ENCODE measurements at places on chromosomes 16 and 17.

DNA sequence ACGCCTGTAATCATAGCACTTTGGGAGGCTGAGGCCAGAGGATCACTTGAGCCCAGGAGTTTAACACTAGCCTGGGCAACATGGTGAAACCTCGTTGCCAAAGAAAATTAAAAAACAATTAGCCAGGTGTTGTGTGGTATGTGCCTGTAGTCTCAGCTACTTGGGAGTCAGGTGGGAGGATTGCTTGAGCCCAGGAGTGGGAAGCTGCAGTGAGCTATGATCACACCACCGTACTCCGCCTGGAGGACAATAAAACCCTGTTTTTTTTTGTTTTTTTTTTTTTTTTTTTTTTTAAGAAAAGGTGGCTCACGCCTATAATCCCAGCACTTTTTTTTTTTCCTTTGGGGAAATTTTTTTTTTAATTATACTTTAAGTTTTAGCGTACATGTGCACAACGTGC lies 26.1 kb downstream of the RAP1GAP2 start:
- DNase-seq = no peak

- no peak for DNase-seq
These were observed 631 bp downstream of the NLRC5 start for GRCh38 chr16:56989988-56990387.

- DNase-seq = no peak
These were observed 59.6 kb downstream of the TANGO6 start for GRCh38 chr16:68902969-68903345.

DNA sequence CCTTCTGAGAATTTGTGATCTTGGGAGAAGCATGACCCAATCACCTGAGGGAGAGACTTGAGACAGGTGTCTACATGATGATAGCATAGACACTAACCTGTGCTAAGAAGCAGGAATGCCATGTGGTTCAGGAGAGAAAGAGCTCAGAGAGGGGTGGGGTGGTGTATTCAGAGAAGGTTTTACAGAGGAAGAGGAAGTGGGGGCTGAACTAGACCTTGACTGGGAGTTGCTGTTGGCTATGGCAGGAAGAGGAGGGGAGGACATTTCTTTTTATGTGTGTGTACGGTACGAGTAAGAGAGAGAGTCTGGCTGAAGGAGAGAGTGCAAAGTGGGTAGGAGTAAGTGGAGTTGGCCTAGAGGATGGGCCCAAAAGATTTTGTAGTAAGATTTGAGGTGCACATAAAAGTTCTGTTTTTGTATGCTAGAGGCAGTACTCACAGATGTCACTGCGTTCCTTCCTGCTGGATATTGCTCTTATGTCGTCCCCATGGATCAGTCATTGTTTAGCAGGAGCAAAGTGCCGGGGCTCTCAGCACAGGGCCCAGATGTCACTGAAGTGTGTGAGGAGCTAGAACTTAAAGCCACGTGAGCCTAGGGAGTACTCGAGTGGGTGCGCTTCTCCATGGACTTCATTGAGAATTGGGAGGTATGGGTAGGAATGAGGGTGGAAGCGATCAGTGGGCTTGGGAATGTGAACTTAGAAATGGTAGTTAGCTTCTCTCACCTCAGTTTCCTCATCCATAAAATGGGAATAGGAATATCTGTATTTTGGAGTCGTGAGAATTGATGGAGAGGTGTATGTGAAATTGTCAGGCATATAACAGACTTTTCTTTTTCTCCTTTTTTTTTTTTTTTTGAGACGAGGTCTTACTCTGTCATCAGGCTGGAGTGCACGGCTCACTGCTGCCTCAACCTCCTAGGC lies 22.1 kb downstream of the SLC7A6 start:
- no peak for DNase-seq

DNA sequence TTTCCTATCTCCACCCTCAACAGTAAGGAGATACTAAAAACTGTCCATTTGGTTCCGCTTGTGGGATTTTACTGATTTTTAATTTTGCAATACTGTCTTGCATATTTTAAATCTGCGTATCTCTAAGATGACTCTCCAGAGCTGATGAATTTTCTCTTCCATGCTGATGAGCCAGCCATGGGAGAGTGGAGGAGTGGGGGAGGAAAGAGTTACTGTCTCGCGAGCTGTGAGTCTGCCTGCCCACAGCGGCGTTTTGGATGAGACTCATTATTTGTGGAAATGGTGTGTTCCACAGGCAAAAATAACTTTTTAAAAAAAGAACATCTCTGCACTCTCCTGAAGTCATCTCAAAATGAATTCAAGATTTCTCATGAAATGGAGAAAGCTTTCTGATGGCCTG lies 34.6 kb upstream of the MYOCD start:
- DNase-seq = no peak

DNA sequence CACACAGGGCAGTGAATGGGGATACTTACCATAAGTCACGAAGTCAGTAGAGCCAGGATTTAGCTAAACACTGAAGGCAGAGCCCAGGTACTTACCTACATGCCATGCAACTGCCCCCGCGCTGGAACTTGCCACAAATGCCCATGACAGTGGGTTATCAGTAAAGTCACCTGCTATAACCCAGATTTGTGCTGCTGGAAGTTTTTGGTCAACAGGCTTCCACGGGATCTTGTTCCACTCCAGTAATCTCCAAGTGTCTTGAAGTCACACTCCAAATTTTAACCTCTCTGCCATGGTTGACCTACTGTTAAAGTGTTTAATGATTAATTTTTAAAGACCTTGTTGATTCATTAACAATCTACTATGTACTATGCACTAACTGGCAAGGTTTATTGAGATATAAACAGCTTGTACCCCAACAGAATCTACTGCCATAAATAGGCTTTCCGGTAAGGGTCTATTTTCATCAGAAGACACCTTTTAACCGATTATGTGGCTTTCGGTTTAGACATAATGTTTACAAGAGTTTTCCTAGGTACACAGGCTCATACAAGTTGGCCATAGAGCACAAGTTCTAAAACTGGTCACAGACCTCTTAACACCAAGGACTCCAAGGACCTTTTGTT lies 6.3 kb upstream of the SLC5A11 start:
- no peak for DNase-seq

- no peak for DNase-seq
These were observed 15.5 kb downstream of the MSI2 start for GRCh38 chr17:57271821-57272220.

GRCh38 chr17:4064366-4064765 lies 78.5 kb downstream of the ZZEF1 start:
- no peak for DNase-seq

GRCh38 chr17:62657145-62657665 lies 29.7 kb downstream of the MRC2 start:
- DNase-seq = no peak

DNA sequence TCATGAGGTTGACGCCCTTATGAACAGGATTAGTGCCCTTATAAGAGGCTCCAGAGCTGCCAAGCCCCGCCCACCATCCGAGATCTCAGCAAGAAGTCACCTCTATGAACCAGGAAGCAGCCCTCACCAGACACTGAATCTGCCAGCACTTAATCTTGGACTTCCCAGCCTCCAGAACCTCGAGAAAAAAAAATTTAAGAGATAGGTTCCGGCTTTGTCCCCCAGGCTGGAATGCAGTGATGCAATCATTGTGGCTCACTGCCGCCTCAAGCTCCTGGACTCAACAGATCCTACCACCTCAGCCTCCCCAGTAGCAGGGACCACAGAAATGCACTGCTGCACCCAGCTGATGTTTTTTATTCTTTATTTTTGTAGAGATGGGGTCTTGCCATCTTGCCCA lies 22.5 kb upstream of the ADCY9 start:
- no peak for DNase-seq

GRCh38 chr16:87671715-87672270 lies 69.5 kb downstream of the JPH3 start:
- DNase-seq = no peak

DNA sequence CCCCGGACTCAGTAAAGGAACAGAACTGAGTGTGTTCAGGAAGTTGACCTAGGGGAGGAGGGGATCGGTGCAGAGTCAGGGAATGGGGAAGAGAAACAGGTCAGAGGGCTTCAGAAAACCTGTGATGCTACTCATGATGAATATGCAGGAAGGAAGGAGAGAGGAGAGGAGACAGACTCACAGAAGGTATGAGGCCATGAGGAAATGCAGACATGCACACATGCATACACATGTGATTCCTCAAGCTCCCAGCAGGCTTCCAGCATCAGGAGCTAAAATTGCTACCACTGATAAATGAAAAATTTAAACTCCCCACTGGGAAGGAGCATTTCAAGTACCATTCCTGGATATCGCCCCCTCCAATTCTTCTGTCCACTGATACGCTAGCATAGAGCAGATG lies 262.6 kb downstream of the SLC39A11 start:
- no peak for DNase-seq

DNA sequence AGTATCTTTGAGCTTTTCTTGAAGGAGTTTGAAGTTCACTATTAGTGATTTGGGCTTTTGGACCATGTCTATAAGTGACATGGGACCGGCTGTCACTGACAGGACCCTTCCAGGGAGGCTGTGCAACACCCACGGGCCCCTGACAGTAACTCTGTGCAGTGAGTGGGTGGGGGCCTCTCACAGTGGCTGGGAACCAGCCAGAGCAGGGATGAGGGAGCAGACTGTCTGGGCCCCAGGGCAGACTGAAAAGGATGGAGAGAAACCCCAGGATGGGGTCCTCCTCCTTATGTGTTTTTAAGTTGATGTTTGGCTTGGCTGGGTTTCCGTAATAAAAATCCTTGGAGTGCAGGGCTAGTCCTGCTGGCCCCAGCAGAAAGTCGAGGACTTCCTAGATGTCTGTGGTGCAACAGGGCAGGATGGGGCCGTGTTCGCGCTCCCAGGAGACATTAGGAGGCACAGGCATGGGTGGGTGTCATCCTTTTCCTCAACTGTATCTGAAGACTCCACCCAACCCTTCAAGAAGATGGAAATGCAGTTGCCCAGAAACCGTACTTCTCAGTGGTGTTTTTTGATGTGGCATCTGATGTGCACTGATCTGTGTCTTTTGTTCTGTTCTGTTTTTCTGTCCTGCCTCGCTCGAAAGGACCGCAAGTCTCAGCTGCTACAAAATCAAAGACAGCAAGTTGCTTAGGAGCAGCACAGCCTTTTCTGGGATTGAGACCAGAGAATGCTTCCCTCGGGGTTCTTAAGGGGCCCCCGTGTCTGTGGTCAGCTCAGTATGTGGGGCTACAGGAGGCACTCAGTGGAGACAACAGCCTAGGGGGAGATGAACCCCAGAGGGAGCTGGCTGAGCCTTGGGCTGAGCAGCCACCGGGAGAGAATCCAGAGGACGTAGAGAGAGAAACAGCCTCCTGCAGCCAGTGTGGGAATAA lies 24.2 kb downstream of the PLD6 start:
- DNase-seq = no peak

DNA sequence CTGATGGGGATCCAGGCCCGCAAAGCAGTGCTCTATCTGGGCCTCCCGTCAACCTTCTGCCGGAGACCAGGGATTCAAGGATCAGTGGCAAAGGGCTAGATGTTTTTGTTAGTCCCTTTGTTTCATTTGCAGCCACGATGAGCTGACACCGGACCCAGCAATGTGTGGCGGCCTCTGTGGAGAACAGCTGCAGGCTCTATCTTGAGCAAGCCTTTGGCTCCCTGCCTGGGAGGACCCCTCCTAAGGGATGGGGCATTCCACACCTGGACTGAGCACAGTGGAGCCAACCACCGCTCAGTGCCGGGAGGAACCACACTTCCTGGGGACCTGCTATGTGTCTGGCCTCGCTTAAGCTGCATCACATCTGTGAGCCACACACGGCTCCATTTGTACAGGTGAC lies 215.8 kb downstream of the RBFOX3 start:
- DNase-seq = no peak

DNA sequence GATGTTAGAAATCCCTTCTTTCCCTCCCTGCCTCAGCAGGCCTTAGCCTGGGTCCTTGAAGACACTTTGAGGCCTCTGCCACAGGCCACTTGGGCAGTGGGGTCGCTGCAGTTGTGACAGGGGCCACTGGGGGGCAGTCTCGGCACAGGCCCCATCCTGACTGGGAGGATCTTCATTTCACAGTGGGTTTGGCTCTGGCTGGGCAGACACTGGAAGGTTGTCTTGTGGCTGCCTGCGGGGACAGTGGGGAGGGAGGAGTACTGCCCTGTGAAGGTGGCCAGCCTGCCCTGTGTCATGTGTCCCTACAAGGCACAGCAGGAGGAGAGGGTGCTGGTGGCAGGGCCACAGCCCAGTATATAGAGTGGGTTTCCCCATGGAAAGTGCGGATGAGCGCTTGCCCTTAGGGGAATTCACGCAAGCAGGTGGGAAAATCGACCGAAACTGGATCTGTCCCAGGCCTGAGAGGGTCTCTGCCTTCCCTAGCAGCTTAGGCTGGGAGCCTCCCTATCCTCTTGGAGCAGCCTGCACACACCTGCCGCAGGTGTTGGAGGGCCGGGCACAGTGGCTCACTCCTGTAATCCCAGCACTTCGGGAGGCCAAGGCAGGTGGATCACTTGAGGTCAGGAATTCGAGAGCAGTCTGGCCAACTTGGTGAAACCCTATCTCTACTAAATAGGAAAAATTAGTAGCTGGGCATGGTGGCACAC lies 28.8 kb downstream of the GINS2 start:
- no peak for DNase-seq

DNA sequence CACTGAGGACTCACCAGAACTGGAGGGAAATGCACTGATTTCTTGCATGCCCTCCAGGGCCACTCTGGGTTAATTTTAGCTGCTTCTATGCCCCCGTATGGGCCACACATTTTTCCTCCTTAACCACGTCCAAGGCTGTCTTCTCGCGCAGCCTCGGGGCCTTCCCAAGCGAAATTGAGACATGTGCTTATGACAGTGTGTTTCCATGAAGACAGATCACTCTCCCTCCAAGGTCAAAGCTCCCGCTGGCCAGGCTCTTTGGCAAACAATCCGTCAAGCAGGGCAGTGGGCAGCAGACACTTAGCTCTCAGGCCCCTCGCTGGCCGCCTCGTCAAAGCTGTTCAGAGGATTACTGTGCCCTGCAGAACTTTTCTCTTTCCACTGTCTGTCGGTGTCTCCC lies 243.0 kb upstream of the N4BP1 start:
- no peak for DNase-seq

DNA sequence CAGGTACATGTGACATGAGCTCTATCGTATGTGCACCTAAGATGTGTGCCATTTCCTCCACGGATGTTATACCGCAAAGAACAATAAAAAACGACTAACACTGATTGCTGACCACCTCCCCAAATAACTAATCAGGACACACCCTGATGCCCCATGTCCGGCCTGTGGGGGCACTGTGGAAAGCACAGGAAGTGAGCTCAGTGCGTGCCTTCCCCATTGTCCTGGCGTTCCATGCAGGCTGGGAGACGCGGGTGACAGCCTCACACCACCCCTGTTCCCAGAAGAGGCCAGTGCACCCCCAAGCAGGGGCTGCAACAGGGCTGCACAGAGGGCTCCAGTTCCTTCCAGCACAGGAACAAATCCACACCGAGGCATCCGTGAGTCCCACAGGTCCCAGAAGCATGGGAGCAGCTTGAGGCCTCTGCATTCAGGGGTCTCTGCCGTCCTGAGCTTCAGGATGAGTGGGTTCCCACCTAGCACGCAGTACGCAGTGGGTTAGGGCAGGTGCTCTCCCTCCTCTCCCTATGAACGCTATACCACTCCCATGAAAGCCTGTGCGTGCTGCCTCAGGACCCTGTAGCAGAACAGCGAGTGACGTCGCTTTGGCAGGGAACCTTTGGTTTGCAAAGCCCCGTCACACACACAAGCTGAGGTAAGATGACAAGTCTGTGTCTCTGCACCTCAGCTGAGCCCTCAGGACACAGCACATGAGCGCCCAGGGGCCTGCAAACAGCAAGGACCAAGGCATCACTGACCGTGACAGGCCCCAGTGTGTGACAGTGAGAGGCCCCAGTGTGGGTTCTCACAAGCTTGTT lies 117.7 kb downstream of the ZNF778 start:
- DNase-seq = no peak

GRCh38 chr17:28741358-28742349 lies 2.2 kb upstream of the TRAF4 start:
- no peak for DNase-seq
